ENCODE measurements at places on chromosomes 3 and 15. TPM values are rescaled to one million over a fixed set of nuclear protein-coding genes. Genes with fewer than 3 reads are reported as not detected.

IGDCC3 gene
- not detected for total RNA-seq

TUSC7 gene
- not detected for total RNA-seq

GOLGA6L6 gene
- total RNA-seq: not detected

CD96 gene
- total RNA-seq: not detected

PPARG gene
- total RNA-seq: 14.7 TPM

GOLGA6A gene
- not detected for total RNA-seq

RPP14 gene
- 14.8 TPM for total RNA-seq

MED12L gene
- 0.12 TPM for total RNA-seq

CHRNA7 gene
- 1.5 TPM for total RNA-seq

SAMMSON gene
- not detected for total RNA-seq

GOLGA8T gene
- total RNA-seq: not detected

TRIP4 gene
- 6.7 TPM for total RNA-seq

CNTN6 gene
- total RNA-seq: 0.12 TPM

- DNase-seq: no peak
Measured at GRCh38 chr3:156449710-156450574, 105.0 kb downstream of the SSR3 start.

DNA sequence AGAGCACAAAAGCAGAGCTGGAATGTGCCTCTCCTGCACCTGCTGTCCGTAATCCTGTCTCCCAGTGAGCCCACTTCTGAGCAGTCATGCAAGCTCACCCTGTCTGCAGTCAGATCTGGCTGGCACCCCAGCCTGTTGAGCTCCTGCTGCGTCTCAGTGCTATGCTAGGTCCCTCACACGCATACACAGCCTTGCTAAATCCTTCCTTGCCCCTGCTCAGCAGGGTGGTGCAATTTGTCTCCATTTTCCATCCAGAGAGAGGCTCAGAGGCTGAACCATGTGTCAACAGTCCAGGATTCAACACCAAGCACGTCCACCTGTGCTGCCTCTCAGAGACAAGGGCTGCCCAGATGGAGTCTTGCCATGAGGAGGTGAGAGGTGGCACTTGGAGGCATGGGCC lies 11.0 kb downstream of the POMGNT2 start:
- DNase-seq: no peak

DNA sequence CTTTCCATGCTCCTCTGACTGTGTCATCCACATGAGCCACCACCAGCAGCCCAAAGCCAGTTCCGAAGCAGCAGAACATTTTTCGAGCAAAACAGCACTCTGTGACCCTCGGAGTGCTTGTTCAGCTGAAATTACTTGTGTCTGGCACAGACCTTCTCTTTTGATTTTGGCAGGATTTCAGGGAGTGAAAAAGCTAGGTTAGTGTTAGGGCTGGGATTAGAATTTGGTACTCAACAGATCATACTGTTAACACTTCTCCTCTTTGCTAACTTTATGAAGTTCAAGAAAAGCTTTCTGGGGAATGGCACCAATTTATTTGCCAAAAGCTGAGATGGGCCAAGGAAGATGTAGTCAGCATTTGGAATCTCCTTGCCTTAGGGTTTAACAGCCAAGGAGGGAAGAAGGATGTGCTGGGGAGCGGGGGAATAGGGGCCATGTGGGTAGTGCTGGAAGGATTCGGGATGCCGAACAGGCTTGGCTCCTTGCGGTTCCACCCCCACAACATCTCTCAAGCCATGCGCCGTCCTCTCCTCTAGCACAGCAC lies 55.1 kb upstream of the TRA2B start:
- no peak for DNase-seq

GRCh38 chr3:64329037-64329436 lies 103.8 kb upstream of the PRICKLE2 start:
- no peak for DNase-seq

DNA sequence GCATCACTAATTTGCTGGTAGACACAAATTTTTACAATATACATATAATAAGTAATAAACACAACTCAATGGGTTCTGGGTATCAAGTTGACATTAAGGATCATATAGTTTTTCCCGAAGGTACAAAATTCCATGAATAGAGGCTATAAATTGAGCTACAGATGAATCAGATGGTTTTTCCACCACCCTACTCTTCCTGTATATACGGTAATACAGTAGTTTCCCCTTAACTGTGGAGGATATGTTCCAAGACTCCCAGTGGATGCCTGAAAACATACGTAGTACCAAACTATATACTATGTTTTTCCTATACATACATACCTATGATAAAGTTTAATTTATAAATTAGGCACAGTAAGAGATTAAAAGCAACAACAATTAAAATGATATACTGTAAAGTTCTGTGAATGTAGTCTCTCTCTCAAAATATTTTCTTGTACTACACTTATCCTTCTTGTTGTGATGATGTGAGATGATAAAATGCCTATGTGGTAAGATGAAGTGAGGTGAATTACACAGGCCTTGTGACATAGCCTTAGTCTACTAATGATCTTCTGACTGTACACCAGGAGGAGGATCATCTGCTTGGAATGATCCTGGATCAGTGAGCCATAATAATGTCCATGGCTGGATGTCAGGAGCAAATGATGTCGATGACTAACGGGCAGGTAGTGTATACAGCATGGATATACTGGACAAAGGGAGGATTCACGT lies 116.7 kb downstream of the NR1I2 start:
- DNase-seq: peak; percentile 86

- DNase-seq: no peak
Measured at GRCh38 chr3:158768361-158768787, 33.5 kb upstream of the MFSD1 start.

GRCh38 chr15:100096248-100096600 lies 245.6 kb downstream of the ADAMTS17 start:
- DNase-seq: no peak

DNA sequence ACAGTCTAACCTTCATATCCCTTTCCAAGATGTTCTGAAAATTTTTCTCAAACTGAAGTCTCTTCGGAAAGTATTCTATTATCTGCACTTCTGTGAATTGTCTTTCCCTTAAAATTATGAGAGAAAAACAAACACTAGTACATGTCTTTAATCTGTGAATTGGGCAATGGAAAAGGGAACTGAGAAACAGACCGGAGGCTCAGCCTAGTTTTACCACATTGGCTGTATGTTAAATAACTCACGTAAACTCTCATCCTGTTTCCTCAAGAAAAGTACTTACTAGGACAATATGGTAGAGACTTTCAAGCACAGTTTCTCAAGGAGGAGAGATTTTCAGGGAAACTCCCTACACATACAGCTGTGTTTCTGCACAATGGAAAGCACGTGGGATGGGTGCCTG lies 982.2 kb upstream of the SEMA6D start:
- DNase-seq: no peak

DNA sequence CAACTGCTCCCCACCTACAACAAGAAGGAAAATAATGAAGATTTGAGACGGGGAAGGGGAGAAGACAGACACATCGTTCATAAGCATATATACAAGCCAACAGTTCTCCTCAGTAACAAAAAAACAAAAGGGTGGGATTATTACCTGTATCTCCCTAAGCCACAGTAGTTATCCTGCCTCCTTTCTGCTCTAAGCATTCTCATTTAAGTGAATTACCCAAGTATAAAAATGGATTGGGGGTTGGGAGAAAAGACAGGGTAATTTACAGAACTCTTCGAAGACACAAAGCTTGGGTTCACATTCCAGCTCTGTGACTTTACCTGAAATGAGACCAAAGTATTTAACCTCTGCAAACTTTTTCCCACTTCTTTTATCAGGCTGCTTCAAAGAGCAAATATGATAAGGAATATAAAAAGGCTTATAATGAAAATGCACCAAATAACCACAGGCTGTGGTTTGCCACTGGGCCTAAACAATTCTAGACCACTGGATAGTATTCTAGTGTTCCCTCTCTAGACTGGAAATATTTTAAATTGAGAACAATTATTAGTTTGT lies 64.4 kb downstream of the UACA start:
- no peak for DNase-seq

DNA sequence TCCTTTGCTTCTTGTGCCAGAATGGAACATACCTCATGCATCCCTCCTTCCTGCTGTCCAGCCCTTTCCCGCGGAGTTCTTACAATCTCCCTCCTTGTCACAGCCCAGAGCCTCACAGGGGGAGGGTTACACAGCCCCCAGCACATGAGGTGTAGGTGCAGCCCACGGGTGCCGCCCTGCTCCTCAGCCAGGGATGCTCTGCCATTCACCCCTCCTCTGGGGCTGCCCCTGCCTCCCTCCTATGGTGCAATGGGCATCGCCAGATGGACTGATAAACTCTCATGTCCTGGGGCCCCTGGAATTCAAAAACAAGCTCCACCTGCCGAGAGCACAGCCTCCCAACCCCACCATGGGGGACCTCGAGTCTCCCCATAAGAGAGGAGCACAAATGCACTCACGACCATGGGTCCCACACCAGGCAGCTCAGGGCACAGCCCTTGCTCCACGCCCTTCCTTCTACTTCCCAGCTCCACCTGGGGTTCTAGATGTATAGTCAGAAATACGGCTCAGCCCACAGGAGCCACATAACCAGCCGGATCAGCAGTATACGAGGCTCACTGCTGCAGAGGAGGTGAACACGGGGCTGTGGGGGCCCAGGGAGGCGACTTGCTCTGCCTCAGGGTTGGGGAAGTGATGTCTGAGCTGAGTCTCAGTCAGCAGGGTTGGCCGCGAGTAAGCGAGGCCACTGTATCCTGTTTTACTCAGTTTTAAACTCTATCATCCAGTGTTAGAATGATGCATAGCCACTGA lies 269.7 kb upstream of the LYSMD4 start:
- DNase-seq: no peak

GRCh38 chr15:72033711-72034110 lies 84.2 kb downstream of the MYO9A start:
- DNase-seq: no peak

DNA sequence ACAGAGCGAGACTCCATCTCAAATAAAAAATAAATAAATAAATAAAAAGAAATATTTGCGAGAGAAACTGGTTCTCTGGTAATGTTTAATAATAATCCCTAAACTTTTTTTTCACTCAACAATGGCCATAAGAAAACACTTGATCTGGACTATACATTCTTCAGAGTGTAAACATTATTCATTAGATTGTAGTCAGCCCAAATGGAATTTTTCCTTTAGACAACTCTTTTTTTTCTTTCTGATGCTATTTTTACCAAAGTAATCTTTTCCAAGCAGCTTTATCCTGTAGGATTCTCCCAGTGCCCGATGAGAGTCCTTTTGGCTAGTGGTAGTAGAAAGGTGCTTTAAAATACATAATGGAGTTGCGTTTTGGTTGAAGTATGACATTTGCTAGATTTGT lies 90.4 kb downstream of the NEDD4 start:
- no peak for DNase-seq

GRCh38 chr3:142595581-142595950 lies 627 bp upstream of the PLS1 start:
- peak; percentile 91 for DNase-seq

GRCh38 chr3:136350132-136350531 lies 100.0 kb downstream of the PCCB start:
- DNase-seq: peak; percentile 73

GRCh38 chr15:72207558-72208085 lies 10.0 kb upstream of the GRAMD2A start:
- DNase-seq: no peak

GRCh38 chr3:62159709-62160092 lies 213.6 kb downstream of the FEZF2 start:
- DNase-seq: no peak

DNA sequence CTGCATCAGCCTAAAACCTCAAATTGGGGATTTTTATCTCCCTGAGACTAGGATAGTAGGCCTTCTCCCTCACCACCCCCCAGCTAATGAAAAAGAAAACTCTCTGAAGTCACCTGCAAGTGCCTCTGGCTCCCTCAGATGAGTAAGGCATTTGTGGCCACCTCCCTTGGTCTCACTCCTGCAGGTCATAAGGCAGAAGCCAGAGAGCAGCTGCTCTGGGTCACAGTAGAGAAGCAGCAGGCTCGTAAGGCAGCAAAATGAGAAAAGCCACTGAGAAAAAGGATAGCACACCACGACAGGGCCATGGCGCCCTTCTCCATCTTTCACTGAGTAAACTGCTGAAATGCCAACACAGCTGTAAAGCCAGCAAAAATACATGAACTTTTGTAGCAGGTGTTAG lies 296.7 kb upstream of the DPH6 start:
- DNase-seq: no peak

DNA sequence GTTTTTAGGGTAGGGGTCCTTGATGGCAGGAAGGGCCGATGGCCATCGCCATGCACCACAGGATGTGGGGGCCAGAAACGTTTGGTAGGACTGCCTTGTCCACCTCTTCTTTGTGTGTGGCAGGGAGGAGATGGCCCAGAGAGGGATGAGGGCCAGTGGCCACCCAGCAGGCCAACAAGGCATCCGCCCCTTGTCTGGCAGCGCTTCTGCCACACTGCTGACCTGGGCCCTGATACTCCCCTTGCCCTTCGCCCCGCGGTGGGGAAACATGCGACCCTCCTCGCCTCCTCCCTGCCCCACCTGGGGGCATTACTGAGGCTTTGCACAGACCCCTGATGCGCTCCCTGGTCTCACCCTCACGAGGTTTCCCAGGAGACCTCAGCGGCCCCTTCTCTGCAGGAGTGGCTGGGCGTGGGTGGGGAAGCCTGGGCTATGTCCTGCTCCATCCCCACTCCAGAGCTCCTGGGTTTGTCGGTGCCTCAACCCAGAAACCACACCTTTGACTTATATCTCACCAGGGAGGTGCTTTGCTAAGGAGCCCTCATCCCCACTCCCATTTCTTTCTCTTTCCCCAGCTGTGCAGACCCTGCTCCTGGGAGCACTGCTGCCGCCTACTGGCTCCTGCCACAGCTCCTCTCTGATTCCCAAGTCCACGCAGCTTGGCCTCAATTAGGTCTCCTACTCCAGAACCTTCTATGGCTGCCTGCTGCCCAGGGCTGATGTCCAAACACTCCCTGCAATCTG lies 38.7 kb downstream of the FEM1B start:
- DNase-seq: no peak

DNA sequence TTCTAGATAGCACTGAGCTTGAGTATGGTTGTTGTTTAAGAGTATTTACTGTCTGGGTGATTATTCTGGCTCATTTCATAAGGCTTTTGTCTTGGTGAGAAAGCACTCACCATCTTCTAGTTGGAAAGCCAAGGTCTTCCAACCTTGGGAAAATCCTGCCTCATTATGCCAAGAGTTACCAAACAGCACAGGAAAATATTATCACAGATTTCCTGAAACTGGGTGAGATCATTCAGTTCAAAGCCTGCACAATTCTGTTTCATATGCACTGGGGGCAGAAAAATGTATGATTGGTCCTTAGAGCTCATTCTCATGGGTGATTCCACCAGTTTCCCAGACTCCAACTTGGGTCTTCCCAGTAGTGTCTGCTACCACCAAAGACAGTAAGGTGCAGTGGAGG lies 291.8 kb downstream of the RORA start:
- no peak for DNase-seq

- DNase-seq: no peak
Measured at GRCh38 chr15:99464137-99464536, 101.6 kb upstream of the MEF2A start.

- no peak for DNase-seq
Measured at GRCh38 chr3:150265305-150265704, 142.8 kb upstream of the TSC22D2 start.

Data from epithelial cell of proximal tubule (primary cell).